Motor neuron (in vitro differentiated cells): ENCODE measurements at places on chromosomes 1 and 21. TPM values are rescaled to one million over a fixed set of nuclear protein-coding genes. Genes with fewer than 3 reads are reported as not detected.

Gene CA14
- total RNA-seq, result 1.4 and 3.4 TPM in 2 replicates

Gene HES2
- 0.81 and 0.86 TPM in 2 replicates for total RNA-seq

GRCh38 chr1:244231193-244231571 lies 180.1 kb downstream of the ZBTB18 start:
- no peak for ATAC-seq

GRCh38 chr1:18951818-18952391 lies 4.6 kb downstream of the IFFO2 start:
- no peak for ATAC-seq

- ATAC-seq, result no peak
Measured at GRCh38 chr1:94413311-94413710, 4.9 kb upstream of the ABCD3 start.

DNA sequence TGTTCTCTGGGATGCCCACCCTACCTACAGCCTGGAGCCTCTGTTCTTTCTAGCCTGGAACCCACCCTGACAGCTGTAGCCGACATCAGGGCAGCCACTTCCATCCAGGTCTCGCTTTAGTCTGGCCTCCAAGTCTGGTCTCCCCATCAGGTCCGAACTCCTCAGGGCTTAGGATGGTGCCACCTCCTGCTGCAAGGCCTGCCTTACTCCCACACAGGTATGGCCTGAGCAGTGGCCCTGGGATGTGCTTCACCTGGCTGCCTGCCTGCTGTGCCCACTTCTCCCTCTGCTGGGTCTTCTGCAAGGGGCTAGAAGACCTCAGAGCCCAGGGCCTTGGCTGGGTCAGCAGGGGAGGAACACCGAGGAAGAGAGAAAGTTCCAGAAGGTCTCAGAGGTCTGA lies 35.7 kb upstream of the MAGOH start:
- no peak for ATAC-seq
